Esophagus muscularis mucosa (tissue), 4 donors: ENCODE measurements at places on chromosomes 7 and 10. TPM values are rescaled to one million over a fixed set of nuclear protein-coding genes. Genes with fewer than 3 reads are reported as not detected.

CREB3L2 gene
- total RNA-seq, result 37.3 TPM

GNG11 gene
- total RNA-seq, result 20.5 TPM

CACNA2D1 gene
- total RNA-seq, result 60.0 TPM

DNA sequence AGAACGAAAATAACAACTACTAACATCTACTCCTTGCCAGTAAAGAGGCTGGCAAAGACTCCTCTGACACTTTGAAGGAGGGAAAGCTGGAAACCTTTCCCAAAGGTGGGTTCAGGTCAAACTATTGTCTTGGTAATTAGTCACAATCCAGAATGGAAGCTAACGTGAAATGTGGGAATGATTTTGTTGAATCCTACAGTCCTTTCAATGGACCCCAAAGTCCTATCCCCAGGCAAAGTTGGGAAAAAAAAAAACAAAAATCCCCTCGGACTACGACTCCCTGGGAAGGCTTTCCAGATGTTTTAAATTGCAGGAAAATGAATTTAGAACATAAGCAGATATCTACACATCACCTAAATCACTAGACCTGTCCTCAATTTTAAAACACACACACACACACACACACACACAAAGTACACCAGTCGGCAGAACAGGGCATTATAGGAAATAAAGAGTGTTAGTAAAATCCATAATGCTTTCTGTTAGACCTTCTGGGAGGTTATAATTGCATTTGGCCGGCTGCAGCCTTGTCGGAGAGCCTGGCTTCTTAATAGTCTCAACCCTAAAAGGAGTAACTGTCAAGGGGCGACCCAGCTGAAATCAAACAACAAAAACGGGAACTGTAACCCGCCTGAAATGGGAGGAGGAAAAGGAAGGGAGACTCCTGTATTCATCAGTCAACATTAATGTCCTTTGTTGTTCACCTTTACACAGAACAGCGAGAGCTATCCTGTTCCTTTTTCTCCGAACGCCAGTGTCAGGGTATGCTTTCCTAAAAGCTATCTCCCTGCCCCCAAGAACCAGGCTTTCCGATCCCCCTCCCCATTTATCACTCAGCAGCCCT, 1.5 kb downstream of the DOCK4 start:
- no peak for DNase-seq

- no peak for DNase-seq
Measured at GRCh38 chr7:76428868-76429805, 4.4 kb downstream of the ZP3 start.

DNA sequence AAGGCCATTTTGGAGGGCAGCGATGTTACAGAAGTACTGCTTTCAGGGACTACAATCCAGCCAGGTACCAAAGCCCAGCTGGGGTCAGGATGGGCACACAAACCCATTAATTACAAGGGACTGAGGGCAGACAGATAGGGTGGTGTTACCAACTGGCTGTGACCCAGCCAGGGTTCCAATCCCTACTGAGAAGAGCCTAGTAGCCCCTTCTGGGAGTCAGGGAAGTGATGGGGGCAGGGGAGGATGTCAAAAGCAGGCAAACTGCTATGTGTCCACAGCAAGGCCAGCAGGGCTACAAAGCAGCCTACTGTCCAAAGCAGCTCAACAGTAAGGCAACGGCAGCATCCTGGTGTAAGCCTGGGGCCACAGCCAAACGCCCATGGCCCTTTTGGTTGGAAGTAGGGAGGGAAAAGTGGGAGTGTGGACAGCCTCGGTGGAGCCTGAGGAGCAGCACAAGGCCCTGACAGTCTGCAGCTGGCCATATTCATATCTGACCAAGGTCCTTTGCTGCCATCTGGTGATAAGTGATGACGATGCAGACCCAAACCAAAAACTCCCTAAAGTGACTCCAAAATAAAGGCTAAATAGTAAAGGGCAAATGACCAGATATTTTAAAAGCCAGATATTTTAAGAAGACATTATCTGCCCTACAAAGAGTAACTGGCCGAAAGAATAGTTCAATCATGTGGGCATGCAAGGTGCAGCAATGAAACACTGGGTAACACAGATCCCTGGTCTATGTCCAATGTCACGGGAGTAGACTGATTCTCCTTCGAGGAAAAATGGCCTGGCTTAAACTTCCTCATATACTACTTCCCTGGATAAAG, 56.9 kb downstream of the XPNPEP1 start:
- DNase-seq, result no peak
